NCI-H526 treated with DMSO at 0.1 percent for 48 hours (cell line): ENCODE measurements at places on chromosomes 2 and 18.

GRCh38 chr18:11078491-11078890 lies 70.9 kb downstream of the PIEZO2 start:
- DNase-seq, result no peak

- no peak for DNase-seq
Measured at GRCh38 chr18:36658611-36659010, 170.2 kb downstream of the TPGS2 start.

GRCh38 chr2:80473069-80473468 lies 168.5 kb upstream of the LRRTM1 start:
- no peak for DNase-seq

DNA sequence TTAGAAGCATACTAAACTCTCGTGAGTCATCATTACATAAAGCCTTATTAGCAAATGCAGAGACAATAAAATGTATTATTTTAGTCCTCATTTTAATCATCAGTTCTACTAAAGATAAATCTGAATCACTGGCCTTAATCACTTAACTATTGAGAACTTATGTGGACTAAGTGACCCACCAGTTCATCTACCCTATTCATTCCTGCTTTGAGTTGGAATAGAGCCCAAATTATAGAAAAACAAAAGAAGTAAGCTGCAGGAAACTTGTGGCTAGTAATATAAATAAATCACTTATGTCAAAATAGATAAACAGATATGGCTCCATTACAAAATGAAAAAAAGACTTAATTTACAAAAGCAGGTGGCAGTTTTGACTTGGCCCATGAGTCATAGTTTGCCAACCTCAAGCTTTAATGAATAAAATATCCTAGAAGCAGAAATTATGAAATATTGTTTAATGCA lies 851.8 kb upstream of the CRIM1 start:
- no peak for DNase-seq

- no peak for DNase-seq
Measured at GRCh38 chr2:145094370-145094769, 574.5 kb upstream of the ZEB2 start.

- DNase-seq, result no peak
Measured at GRCh38 chr2:163187995-163188655, 349.6 kb upstream of the KCNH7 start.

DNA sequence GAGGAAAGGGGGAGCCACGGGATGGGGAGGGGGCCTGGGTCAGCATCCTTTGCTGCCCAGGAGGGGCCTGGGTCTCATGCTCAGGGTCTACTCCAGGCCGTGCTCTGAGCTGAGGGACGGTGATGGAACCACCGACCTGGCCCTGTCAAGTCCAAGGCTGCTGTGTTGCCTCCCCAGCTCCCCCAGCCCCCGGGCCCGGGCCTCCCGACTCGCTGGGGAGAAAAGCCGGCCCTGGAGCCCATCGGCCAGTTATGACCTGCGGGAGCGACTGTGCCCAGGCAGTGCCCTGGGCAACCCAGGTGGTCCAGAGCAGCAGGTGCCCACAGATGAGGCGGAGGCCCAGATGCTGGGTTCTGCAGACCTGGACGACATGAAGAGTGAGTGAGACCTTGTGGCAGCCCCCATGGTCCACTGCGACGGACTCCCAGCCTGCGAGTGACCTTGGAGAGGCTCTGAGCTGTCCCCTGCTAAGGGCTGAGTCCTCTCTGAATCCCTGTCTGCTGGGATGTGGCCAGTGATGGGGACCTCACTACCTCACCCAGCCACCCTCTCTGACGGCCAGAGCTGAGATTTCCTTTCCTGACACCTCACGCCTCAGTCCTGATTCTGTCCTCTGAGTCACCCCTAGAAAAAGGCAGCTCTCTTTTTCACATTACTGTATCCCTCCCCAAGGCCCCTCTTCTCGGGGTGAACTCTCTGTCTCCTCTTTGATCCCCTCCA lies 2.7 kb downstream of the SLC4A3 start:
- no peak for DNase-seq

GRCh38 chr2:207113414-207113813 lies 52.3 kb downstream of the KLF7 start:
- DNase-seq, result no peak

- no peak for DNase-seq
Measured at GRCh38 chr2:238423561-238424312, 3.0 kb upstream of the ASB1 start.

GRCh38 chr2:204199357-204199756 lies 262.8 kb downstream of the ICOS start:
- DNase-seq, result no peak

DNA sequence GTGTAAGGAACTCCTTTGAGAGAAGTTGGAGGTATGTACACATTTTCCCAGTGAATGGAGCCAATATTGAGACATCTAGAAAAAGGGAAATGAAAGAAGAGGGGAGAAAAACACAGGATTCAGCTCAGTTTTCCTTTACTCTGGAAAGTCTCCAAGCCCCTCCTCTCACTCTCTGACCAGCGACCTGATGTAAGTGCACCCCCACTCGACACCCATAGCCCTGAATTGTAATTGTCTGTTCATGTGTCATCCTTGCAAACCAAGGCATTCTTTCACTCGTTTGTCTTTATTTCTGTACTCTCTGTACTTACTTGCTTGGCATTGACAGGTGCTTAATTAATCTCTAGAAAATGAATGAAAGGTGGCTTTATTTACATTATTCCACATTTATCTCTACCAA lies 55.7 kb upstream of the CTAGE1 start:
- no peak for DNase-seq

DNA sequence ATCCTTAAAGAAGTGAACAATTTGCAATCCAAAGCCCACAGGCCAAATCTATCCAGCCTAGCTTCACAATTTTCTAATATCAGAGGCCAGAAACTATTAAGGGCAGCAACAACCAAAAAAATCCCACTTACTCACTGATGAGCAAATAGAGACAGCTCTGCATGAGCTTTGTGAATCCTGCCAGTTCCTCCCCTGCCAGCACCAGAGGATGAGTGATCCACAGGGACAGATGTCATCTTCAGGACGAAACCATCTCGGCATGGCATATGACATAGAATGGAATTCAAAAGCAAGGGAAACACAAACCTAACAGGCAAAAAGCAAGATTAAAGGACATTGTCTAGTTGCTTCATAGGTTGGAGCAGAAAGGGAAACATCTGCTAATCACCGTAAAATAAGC lies 2.2 kb upstream of the DSC2 start:
- no peak for DNase-seq

DNA sequence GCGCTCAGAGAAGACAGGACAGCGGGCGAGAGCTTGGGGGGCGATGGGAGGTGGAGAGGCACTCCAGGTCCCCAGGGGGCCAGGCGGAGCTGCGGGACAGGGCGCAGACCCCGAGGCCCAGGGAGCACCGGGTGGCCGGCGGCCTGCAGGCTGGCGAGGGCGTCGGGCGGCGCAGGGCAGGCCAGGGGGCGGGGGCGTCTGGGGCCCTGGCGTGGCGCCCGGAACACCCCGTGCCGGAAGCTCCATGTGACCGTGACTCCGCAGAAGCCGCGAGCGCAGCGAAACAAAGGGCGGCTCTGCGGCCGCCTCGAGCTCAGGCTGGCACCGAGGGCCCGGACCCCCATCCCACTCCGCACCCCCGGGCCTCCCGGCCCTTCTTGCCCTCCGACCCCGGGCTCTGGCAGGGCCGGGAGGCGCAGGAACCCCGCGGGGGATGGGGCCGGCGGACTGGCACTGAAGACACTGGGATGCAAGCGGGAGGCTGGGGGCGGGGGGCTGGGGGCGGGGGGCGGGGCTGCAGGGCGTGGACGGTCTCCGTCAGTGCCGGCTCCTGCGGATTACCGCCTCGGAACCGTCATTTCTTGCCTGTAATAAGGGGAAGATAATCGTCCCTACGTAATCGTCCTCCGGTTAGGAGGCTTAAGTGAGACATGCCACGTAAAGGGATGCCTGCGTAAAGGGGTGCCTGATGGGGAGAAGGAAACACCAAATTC lies 19.1 kb downstream of the SH2D6 start:
- peak; percentile 46 for DNase-seq

DNA sequence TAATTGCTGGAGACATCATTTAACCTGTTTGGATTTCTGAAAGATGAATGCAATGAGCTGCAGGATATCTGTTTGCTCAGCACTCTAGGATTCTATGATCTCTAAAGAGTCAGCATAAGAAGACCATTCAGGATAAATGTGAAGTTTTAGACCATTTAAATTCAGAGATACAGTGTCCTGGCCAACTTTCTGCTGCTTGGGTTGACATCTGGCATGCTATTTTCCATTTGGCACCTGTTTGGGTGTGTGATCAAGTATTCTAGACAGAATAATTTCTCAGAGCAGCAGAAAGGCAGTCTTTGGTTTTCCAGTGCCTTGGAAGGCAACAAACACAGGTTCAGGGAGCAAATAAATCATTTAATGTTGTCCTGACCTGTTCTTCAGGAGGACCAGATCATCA lies 144.8 kb upstream of the NDUFV2 start:
- no peak for DNase-seq
